ENCODE measurements at places on chromosomes 3 and 15. TPM values are rescaled to one million over a fixed set of nuclear protein-coding genes. Genes with fewer than 3 reads are reported as not detected.

DNA sequence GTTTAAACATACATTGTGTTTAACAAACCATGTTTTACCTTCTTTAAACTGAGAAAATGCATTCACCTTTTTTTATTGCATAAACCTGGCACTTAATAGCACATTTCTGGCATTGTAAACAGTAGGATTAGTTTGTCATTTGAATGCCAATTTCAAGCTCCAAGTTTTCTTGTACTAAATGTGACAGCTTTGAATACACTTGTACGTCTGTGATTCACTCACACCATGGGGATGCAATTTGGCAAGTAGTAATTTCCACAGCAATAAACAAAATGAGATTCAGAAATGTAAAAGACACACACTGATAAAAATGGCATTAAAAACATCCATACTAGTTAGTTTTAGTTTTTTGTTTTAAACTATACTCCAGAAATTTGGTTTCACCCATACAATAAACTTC lies 598.9 kb downstream of the SI start:
- DNase-seq = no peak

DNA sequence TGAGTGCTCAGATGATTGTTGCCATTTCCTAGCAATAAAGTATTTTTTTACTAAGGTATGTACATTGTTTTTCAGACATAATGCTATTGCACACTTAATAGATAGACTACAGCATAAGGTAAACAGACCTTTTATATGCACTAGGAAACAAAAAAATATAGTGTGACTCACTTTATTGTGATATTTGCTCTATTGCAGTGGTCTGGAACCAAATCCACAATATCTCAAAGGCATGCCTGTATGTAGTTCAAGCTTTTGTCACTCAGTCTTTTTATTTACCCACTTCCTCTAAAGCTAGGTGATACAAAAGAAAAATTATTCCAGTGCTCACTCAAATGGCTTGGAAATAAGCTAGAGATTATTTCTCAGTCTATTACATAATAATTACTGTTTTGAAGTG lies 209.9 kb upstream of the VEPH1 start:
- DNase-seq = no peak

DNA sequence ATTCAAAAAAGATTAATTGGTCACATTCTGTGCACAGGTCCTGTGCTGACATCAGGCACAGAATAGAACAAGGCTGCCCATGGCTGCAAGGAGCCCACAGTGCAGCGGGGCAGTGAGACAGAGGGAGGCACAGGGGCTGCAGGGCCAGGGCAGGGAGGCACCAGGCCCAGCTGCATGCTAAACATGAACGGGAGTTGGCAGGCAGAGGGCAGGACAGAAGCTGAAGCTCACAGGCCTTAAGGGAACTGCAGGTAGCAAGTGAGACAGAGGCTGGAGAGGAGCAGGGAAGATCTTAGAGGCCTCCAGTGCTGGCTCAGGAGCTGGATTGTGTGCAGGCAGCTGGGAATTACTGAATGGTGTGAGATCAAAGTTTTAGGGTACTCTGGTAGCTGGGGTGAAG lies 26.2 kb downstream of the IDH3A start:
- DNase-seq = no peak

DNA sequence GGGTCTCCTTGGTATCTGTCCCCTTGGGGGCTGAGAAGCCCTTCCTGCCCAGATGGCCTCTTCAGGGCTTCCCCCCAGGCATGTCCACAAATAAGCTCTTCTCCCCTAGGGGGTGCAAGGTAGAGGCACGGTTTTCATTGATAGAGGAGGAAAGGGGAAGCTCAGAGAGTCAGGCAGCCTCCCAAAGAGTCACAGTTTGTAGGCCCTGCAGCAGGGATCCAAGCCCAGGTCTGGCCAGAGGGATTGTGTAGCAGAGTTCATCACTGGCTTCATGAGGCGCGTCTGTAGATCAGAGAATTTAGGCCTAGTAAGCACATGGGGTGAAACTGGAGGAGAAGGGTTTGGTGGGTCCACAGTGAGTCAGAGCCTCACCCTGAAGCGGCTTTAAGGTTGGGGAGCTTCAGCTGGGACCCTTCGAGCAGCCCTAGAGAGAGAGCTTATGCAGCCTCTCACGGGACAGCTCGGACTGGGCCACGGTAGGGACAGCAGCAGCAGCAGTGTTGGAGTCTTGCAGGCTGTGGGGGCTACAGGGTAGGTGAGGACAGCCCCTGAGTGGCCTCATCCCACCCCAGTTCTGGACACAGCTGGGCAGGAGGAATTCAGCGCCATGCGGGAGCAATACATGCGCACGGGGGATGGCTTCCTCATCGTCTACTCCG lies 37.5 kb upstream of the ESYT3 start:
- no peak for DNase-seq

DNA sequence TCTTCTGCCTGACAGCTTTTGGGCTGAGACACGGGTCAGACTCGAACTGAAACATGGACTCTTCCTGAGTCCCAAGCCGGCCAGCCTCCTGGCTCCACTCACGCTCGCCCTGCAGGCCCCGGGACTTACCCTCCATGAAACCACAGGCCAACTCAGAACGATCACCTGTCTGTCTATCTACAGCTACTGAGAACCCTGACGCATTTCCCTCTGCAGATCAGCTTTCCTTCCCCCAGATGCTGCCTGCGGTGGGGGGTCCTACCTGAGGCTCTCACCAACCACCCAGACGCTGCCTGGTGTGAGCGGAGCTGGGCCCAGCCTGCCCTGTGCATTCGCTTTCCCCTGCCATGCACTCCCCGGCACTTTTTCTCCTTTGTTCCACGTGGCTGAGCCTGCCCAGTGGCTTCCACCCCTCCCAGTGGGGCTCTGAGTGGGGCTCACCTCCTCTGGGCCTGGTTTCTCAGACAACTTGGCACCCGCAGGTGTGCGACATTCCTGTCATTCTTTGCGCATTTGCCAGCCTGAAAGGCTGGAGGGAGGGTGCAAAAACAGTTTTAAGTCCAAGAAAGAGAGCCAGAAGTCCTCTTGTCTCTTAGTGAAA lies 60.2 kb downstream of the PLXNA1 start:
- DNase-seq = peak; percentile 56

DNA sequence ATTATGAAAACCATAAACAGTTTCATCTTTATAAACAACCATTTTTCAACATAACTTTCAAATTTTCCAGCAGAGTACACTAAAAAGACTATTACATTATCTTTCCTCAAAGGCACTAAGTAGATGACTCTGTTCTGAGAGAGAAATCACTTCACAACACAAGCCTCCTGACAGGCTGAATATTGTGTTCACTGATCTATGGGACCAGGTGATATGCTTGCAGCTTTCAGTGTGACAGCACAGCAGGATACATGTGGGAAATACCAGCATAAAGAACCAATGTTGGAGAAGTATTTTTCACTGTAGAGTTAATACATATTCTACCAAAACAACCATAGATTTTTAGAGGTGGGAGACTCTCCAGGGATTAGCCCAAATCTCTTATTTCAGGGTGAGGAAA lies 350.6 kb downstream of the PLCL2 start:
- no peak for DNase-seq

CA12 gene
- 4.0 TPM for total RNA-seq

- DNase-seq = no peak
Measured at GRCh38 chr15:69751566-69751965, 298.9 kb downstream of the RPLP1 start.

DNA sequence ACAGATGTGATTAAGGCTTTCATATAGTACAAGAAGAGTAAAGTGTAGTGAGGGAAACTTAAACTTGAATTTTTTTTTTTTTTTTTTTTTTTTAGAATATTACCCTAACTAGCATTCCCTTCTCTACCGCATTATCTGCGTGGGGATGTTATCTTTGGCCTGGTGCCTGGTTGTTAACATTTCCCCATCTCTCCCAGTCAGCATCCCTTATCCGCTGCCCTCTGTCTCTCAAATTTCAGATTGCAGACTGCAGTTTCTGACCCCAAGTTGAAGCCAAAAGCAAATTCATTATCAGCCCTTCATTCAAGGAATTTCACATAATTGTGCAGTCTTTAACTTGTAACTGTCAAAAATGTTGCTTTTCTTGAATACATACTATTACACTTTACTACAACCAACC lies 353.0 kb downstream of the PLOD2 start:
- DNase-seq = peak; percentile 60

GRCh38 chr3:23945663-23945912 lies 502 bp downstream of the NR1D2 start:
- DNase-seq = no peak
